ENCODE measurements at places on chromosomes 3 and 15. TPM values are rescaled to one million over a fixed set of nuclear protein-coding genes. Genes with fewer than 3 reads are reported as not detected.
A peak's percentile ranks its signal among the peaks of the same experiment; 100 is the strongest.

DNA sequence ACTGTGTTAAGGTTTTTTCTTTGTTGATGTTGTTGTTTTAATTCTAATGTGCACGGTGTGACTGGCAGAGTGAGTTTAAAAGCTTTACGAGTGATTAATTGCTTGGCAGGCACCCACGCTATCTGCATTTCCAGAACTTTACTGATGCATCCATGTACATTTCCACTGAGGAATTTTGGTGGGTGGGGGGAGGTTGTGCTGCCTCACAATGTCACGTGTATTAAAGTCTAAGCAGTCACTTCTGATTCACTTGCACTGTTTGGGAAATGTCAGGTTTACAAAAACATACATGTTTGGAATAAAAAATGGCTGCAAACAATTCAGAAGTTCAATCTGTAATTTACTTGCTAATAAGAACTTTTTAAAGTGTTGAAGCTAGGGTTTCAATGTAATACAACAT, 38.5 kb upstream of the CTDSPL start:
- ATAC-seq = no peak

GRCh38 chr15:88605189-88606069, 15.7 kb upstream of the AEN start:
- peak; percentile 52 for ATAC-seq

- peak; percentile 90 for ATAC-seq
These were observed 13.0 kb upstream of the TJP1 start for GRCh38 chr15:29835301-29835700.

SLC12A1 gene
- total RNA-seq = 0.04 TPM

DNA sequence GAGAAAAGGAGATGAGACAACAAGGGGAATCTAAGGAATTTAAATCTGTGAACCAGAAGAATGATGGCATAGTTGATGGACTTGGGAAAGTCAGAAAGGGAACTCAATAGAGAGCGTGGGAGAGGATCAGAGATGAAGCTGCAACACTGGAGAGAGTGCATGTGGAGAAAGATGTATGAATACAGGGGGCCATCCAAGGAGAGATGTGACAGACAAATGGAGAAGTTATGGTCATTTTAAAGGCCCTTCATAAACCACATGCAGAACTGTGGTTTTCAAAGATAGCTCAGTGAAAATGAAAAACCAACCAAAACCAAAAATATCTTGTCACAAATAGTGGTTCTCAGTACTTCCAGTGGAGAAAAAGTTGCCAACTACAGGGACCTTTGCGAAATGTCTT, 265.2 kb downstream of the SUCLG2 start:
- ATAC-seq = no peak

- no peak for ATAC-seq
These were observed 504.9 kb upstream of the SEMA6D start for GRCh38 chr15:47212222-47213010.

BOC gene
- 21.8 TPM for total RNA-seq

DNA sequence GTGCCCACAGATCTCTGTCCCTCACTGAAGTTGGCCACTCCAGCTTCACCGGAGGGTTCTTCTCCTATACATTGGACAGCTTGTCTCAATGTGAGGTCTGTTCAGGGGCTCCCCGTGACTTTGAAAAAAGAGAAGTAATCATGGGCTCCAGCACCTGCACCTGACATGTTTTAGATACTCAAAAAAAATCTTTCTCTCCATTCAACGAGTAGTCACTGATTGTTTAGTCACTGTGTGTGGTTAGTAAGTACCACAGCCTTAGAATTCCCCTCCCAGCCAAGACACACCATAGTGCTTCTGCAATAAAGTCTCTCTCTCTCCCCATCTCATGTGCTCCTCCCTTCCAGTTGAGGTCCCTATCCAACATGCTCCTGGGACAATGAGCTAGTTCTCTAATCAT, 18.6 kb downstream of the CCR9 start:
- no peak for ATAC-seq

TYRO3 gene
- total RNA-seq = 15.8 TPM

DNA sequence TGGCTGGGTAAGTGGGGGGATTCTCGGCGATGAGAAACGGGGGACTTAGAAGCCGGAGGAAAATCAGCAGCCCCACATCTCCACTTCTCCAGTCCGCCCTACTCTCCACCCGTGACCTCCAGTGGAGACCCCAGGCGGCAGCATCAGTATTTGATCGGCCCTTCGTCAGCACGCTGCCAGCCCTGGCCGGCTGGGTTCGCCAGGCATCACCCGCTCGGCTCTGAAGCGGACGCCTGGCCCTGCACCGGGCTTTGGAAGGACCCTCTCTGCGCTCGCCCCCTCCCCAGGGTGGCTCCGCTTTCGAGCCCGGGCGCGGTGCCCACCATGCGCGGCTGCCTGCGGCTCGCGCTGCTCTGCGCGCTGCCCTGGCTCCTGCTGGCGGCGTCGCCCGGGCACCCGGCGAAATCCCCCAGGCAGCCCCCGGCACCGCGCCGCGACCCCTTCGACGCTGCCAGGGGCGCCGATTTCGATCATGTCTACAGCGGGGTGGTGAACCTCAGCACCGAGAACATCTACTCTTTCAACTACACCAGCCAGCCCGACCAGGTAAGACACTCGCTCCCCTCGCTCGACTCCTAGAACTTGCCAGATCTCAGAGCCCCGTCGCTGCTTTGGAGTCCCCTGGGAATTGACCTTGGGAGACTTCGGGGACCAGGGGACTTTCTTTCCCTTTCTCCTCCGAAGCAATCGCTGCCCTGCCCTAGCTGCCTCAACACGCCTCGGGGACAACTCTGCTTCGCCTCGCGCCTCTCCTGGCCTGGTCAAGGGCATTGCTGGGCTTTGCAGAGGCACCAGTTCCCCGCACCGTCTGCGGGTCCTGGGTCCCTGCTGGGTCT, 561 bp downstream of the SIDT1 start:
- ATAC-seq = peak; percentile 85

CFAP92 gene
- total RNA-seq = 0.98 TPM

- no peak for ATAC-seq
These were observed 69.4 kb downstream of the FHIT start for GRCh38 chr3:61181874-61182273.

DNA sequence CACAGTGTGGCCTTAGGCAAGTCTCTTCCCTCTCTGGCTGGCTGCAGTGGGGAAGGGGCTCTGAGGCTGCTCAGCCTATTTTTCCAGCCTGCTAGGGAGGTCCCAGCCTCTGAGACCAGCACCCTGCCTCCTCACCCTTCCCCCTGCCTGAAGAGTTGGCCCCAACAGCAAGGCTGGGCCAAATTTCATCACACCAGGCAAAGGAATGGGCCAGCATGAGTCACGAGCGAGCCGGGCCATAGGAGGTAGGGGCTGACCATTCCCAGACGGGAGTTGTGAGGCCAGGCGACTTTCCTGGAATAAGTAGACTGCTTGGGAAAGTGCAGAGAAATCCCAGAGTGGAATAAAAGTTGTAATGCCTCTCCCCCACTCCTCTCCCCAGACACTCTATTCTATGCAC, 5.7 kb upstream of the FBLN2 start:
- no peak for ATAC-seq

DNA sequence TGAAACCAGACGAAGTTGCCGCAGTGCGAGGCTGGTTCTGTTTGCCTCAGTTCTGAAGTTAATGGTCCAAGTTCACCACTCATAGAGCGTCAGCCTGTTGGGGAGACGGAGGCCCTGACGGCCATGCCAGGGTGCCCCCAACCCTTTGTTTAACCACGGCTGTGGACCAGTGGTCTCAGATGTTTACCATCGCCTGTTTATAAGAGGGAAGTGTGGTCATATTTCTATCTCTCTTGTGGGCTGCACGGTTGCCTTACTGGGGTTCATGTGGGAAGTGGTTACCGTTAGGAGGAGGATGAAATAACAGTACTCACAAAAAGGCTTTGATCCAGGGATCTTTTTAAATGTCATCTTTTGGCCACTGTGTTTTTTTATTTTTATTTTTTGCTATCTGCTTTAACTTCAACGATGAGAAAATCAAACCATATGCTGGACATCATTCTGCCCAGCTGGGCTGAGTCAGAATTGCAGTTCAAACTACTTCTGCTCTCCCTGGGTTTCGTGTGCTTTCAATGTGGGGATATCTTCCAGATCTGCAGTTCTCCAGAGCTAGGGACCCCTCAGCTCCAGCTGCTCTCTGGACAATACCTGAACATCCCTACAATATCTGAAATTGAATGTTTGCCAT, 17.8 kb downstream of the SMAD3 start:
- ATAC-seq = no peak

- no peak for ATAC-seq
These were observed 258.5 kb downstream of the PDCD6IP start for GRCh38 chr3:34056951-34057390.

CEP152 gene
- 1.1 TPM for total RNA-seq

GRCh38 chr3:32194653-32195052, 43.8 kb upstream of the CMTM8 start:
- no peak for ATAC-seq

DNA sequence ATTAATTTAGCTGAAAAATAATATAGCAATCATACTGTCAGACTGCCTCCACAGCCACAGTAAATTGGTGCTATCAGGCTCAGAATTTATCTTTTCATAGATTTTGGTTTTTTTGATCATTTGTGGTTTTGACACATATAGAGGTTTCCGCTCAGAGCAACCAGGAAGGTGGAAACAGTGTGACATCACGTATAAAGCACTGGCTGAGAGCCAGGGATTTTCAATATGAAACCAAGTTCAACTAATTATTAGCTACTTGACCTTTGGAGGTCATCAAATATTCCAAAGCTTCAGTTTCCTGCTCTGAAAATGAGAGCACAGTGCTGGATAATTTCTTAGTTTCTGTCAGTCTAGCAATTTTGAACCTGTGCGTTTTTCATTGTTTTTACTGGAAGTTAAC, 433.8 kb upstream of the SUCLG2 start:
- no peak for ATAC-seq

A4GNT gene
- 0.40 TPM for total RNA-seq

ATP13A3 gene
- total RNA-seq = 78.4 TPM

DNA sequence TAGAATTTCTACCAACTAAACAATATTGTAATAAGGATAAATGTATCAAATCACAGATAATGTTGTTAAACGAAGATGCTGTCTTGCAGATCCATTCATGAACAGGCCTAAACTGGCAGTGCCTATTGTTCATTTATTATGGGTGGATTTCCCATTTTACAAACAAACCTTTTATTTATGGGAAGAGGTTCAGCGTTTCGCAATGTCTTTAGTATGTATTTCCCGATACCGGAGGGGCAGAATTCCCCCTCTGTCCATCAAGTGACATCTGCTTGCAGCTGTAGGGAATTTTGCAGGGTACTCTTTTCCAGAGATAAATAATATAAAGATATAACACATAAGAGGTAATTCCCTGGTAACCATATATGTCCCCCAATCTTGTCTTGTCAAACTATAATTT, 5.7 kb downstream of the CEP19 start:
- ATAC-seq = no peak

GRCh38 chr15:33032053-33032452, 162.5 kb downstream of the FMN1 start:
- no peak for ATAC-seq
